ENCODE measurements at places on chromosomes 11 and 22. TPM values are rescaled to one million over a fixed set of nuclear protein-coding genes. Genes with fewer than 3 reads are reported as not detected.
A peak's percentile ranks its signal among the peaks of the same experiment; 100 is the strongest.

GRCh38 chr11:23727794-23728193 is 769.1 kb upstream of the LUZP2 start:
- DNase-seq, result no peak

GRCh38 chr11:77449060-77449521 is 24.8 kb downstream of the PAK1 start:
- no peak for DNase-seq

DNA sequence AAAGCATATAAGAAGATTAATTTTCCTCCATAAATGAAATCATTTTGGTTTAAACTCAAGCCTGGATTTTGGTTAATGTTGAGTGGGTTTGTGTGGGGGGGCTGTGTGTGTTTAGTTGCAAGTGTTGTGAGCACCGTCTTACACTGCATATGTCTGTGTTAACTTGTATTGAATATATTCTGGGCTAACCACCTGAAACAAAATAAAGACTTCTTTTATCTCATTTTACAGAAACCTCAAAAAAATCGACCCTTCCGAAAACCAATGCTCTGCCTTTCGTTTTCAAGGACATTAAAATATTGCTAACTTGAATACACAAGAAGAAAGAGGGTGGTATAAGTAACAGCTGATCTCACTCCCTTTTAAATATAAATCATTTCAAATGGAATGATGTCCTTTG is 192.2 kb upstream of the BLID start:
- no peak for DNase-seq

GRCh38 chr11:28529046-28529445 is 420.9 kb downstream of the METTL15 start:
- DNase-seq, result no peak

DNA sequence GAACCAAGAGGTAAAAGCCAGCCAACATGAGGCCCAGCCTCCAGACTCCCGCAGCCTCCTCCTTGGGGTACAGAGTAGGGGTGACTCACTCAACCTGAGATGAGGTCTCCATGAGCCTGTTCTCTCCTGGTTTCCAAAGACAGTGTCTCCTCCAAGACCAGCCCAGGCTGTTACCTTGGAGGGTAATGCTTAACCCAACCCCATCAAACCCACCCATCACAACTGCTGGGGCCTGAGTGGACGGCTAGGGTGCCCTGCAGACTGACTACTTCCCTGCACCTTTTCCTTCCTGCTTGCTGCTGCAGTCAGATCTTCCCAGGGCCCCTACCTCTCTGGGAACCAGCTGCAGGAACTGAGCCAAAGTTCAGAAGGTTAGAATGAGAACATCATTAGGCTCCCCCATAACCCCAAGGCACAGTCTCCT is 5.1 kb upstream of the NOL12 start:
- DNase-seq, result no peak

- no peak for DNase-seq
These were observed 50.2 kb downstream of the IGF2 start for GRCh38 chr11:2088746-2089535.

DNA sequence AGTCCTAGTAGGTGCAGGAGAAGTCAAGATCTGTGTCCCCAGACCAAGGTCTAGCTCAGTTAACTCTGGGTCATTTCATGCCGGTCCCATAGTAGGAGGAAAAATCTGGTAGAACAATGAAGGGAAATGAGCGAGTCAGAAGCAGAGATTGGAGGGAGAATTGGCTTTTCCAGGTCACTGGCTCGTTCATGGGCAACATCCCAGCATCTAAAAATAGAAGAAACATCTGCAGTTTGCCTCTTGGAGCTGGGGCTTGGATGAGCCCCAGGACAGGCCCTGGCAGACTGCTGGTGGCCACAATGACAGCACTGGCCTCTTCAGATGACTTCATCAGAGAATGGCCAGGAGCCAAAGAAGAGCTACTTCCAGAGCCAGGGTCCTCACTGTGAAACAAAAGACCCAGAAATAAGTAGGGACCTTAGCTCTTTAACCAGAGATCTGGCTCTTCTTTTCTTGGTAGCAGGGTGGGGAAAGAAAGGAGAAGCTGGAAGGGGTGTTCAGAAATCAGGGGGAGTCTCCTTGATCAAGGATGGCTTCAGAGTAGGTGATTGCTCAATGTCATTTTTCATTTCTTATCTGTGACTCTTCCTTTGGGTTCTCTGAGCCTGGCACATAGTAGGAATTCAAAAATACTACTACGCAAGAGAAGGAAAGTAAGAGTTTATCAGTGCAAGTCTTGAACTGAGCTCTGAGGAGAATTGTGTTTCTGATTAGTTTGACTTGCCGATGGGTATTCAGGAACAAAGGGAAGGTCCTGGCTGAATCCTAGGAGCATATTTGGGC is 102.6 kb downstream of the TMPRSS5 start:
- peak; percentile 22 for DNase-seq

GRCh38 chr11:70603756-70604211 is 205.5 kb downstream of the CTTN start:
- no peak for DNase-seq

DNA sequence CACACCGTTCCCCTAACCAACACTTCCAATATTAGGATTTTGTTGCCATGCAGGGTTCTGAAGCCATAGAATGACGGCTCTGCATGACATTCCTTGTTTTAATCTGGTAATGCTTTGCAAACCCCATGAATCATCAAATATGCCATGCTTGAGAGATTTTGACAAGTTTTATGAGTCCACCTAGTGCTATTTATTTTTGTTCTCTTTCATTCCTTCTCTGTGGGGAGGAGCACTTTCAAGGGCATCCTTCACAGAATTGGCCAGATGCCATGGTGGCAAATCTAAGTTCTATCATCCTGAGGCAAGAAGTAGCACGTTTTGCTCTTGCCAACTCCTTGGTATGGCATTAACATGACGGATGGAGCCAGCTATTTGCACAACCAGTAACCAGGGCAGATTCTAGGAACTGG is 268.4 kb downstream of the FAM76B start:
- DNase-seq, result no peak

DNA sequence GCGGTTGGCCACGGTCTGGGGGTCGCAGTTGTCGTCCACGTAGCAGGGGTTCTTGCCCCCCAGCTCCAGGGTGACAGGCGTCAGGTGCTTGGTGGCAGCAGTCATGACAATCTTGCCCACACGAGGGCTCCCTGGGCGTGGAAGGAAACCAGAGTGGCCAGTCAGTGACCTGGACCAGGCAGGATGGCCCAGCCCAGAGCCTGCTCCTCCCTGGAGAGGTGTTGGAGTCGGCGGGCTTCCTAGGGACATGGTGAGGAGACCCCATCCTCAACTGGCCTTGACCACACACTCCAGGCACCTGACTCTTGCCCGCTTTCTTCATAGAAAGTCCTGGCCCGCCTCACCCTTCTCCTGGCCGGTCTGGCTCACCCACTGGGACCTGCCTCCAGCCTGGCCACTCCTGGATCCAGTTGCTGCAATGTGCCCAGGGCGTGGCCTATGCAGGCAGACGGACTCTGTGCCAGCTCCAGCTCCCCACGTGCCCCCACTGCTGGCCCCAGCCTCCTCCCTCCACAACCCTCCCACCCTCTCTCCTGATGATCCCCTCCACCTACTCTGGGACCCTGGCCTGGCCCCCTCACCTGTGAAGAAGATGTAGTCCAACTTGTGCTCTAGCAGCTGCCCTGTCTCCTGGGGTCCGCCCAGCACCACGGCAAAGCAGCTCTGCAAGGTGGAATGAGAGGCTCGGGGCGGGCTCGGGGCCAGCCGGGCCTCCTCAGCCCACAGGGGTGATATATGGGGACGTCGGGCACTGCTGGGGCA is 8.7 kb downstream of the ALDH3B2 start:
- no peak for DNase-seq

- no peak for DNase-seq
These were observed 87.8 kb downstream of the CACNA1I start for GRCh38 chr22:39658367-39658766.

DNA sequence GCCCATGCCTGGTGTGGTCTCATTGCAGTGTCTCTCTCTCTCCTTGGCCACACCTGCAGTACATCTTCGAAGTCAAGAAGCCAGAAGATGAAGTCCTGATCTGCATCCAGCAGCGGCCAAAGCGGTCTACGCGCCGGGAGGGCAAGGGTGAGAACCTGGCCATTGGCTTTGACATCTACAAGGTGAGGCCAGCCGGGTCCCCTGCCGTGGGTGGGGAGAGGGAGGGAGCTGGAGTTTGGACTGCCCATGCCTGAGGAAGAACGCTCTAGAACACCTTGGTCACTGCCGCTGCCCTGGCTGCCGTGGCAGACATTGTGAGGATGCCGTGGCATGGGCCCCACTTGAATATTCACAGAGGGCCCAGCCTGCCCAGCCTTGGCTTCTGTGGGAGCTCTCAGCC is 9.1 kb upstream of the MYO7A start:
- DNase-seq, result no peak

GRCh38 chr22:31588970-31589675 is 72.9 kb downstream of the PISD start:
- DNase-seq, result no peak

- DNase-seq, result no peak
These were observed 24.2 kb downstream of the NUP50 start for GRCh38 chr22:45187891-45188290.

DNA sequence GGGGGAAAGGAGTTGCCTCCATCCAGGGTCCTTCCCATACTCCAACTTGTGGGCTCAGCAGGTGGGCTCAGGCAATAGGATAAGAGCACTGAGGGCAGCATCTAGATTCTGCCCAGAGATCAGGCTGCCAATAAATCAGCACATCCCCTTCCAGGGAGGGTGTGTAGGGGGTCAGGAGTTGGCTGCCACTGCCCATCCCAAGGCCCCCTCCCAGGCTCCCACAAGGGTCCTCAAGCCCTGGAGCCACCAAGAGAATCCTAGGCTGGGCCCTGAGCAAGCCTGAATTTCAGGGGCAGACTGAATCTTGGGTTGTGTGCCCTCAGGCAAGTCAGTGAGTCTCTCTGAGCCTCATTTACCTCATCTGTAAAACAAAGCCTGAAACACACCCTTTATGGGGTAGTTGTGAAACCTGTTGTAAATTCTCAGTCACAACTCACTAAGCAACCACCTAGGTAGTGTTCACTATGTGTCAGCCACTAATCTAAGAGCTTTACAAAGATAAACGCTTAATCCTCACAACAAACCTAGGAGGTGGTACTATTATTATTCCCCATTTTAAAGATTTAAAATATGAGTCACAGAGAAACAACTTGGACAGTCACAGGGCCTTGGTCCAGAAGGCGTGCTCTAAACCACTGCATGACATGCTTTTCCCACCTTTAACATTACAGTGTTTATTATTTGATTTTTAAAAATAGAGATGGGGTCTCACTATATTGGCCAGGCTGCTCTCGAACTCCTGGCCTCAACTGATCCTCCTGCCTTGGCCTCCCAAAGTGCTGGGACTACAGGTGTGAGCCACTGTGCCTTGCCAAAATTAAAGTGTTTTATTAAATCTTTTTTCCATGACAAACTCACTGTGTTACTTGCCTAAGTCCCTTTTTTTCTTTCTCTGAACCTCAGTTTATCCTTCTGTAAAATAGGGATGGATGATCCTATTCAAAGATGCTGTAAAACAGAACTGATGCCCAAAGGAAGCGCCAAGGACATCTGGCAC is 36.2 kb downstream of the LMO1 start:
- no peak for DNase-seq

DNA sequence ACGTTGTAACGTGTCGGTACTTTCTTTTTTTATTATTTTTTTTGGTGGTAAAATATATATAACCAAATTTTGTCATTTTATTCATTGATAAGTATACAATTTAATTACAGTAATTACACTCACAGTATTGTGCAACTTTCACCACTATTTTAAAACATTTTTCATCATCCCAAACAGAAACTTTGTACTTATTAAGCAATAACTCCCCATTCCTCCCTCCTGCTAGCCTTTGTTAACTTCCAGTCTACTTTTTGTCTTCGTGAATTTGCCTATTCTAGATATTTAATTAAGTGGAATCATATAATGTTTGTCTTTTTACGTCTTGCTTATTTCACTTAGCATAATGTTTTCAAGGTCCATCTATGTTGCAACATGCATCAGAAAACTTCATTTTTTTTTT is 58.5 kb downstream of the STIM1 start:
- DNase-seq, result no peak

GRCh38 chr11:17877886-17878285 is 135.0 kb downstream of the SERGEF start:
- DNase-seq, result no peak

- no peak for DNase-seq
These were observed 42.5 kb upstream of the PAMR1 start for GRCh38 chr11:35567737-35568465.

GRCh38 chr22:50035131-50035881 is 22.7 kb upstream of the IL17REL start:
- no peak for DNase-seq

DNA sequence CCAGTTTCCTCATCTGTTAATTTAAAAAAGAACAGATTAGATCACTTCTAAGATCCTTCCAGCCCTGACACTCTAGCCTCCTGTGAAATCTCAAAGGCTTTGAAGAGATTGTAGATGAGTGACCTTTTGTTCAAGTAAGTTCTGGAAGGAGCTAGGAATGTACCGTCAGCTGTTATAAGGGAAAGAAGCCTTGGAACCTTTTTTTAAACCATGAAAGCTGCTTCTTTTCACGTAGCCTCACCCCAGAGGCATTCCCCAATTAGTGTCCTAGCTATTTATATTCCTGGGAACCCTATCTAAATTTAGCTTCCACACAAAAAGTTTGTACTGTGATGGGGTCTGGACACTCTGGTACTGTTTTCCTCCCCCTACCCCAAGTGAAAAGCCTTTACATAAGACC is 35.8 kb upstream of the SLN start:
- DNase-seq, result no peak

DNA sequence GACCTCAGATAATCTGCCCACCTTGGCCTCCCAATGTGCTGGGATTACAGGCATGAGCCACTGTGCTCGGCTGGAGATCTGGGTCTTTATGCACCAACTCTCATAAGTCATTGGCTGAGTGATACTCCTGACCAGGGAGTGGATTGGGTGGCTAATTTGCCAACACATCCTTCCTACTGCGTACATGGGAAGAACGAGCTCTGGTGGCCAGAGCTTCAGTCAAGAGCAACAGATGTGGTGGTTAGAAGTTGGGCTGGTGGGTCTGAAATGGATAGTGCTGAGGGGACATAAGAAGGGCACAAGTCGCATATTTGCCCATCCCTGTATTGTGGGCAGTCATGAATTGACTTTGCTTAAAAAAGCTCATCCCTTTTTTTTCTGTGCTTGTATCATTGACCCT is 74.1 kb upstream of the AMPD3 start:
- no peak for DNase-seq

- no peak for DNase-seq
These were observed 115.9 kb downstream of the CCDC81 start for GRCh38 chr11:86490582-86490981.

Gene ADAMTS8
- 2.3 TPM for total RNA-seq

Gene ANO1
- total RNA-seq, result 72.6 TPM

Gene BTG4
- total RNA-seq, result not detected

Gene OR8J1
- not detected for total RNA-seq

Gene TRPM5
- total RNA-seq, result not detected

Gene C11orf65
- 1.1 TPM for total RNA-seq

Gene FAM111B
- total RNA-seq, result not detected

Gene GLB1L2
- total RNA-seq, result 28.2 TPM

Gene P2RX6
- not detected for total RNA-seq

Gene NXPE4
- not detected for total RNA-seq

Gene CD248
- total RNA-seq, result 77.4 TPM

All from uterus (tissue), 4 donors.